Daoy (cell line): ENCODE measurements at places on chromosomes 6 and 20.
A peak's percentile ranks its signal among the peaks of the same experiment; 100 is the strongest.

DNA sequence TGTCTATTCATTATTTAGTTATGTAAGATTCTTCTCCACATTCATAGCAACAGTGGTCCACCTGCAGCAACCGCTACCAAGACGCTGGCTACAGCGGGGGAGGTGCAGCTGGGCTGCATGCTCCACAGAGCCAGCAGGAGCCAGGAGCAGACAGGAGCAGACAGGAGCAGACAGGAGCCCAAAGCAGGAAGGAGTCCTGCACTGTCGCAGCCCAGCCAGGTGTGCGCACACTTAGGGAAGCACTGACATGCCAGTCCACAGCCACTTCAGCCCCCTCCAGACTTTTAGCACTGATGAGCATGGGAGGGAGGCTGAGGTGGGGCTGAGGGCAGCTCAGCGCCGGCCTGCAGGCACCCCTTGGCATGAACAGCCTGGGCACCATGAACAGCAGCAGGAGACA, 19.6 kb downstream of the KIF16B start:
- no peak for DNase-seq

DNA sequence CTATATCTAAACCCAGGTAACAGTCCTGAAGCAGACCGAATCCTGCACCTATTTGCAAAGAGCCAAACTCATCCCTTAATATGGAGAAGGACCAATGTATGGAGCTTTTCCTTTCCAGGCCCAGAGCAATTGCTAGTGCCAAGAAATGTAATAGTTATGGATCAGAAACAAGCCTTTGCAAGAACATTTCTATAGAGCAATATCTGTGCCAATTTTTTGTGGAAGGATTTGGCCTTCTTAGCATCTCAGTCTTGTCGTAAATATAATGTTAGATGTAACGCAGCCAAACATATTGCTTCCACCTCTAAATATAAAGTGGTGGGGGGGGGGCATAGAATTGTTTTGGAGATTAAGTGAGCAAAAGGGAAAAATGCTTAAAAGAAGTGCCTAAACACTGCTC, 2.7 kb downstream of the KIAA0408 start:
- no peak for DNase-seq

GRCh38 chr6:8525370-8525769, 90.0 kb upstream of the SLC35B3 start:
- no peak for DNase-seq

- no peak for DNase-seq
Measured at GRCh38 chr20:4190792-4191519, 175.6 kb upstream of the RNF24 start.

DNA sequence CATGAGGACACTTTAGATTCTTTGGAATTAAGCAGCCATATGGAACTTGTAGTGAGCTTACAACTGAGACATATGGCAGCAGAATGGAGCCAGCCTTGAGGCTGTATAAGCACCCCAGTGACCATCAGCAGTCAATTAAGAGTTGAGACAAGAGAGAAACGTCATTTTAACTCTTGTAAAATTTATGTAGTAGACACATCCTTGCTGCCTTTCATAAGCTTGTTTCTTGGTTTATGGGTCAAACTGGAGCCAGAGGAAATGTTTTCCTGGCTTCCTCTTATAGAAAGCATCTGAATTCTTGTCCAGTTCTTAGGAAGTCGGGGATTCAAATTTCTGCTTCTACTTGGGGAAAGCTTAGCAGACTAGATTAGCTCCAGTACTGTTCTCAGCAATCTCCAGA, 745.1 kb upstream of the MARCKS start:
- no peak for DNase-seq

GRCh38 chr6:2482773-2483172, 237.4 kb upstream of the GMDS start:
- no peak for DNase-seq

DNA sequence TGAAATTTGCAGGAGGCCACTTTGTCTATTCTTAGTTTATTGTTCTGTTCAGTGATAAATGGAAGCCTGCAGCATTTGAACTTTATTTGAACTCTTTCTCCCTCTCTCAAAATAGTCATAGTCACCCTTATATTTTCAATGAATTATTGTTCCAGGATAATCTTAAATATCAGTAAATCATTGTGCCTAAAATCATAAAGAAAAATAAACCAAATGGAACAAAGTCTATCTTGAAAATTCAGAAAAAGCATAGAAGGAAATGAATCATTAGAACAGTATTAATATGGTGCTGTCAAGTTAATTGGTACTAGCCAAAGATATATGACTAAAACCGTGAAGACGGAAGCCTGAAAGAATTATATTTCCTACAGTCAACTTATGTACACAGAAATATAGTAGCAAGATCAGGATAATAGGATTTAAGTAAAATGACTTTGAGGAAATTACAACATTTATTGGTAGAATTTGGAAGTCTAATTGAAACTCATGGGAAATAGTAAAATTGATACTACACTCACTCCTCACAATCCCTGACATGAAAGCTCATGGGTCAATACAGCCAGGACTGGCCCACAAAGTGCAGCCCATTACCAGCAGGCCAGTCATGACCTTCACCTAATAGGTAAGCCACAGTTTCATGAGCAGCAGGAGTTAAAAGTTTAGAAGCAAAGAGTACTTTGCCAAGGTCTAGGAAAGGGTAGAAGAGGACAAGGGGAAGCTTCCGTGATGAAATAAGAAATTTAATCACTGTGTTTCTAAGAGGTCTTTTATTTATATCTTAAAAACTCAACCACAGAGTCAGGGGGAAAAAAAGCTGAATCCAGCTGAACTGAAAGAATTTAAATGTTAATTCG, 119.9 kb upstream of the ENPP5 start:
- DNase-seq, result no peak

GRCh38 chr20:61804752-61805295, 260.9 kb downstream of the TAF4 start:
- peak; percentile 50 for DNase-seq

DNA sequence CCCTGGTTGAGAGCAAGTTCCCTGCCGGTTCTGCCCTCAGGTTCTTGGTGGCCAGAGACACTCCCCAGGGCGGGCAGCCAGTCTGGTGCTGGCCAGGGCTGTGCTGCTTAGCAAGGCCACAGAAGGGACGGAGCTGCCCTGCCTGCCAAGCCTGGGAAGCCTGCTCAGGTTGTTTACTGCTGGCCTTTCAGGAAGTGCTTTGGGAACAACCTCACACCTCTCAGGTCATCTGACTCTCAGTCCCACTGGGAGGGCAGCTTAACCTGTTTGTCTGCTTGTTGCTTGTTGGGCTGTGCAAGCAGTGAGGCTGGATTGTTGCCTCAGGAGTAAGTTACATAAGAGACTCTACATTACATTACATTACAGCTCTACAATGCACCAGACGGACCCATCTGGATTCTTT, 75.8 kb upstream of the AFDN start:
- no peak for DNase-seq

DNA sequence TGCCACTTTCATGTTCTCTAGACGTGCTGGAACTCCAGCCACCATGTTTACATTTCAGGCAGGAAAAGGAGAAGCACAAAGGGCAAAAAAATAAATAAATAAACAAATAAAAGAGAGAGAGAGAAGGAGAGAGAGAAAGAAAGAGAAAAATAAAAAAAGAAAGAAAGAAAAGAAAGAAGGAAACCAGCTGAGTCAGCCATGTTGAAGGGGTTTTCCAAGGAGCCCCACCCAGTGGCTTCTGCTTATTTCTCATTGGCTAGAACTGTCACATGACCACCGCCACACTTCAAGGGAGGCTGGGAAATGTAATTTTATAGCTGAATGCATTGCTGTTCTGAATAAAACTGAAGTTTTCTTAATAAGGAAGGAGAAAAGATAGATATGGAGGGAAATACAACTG, 71.1 kb downstream of the BFSP1 start:
- no peak for DNase-seq

DNA sequence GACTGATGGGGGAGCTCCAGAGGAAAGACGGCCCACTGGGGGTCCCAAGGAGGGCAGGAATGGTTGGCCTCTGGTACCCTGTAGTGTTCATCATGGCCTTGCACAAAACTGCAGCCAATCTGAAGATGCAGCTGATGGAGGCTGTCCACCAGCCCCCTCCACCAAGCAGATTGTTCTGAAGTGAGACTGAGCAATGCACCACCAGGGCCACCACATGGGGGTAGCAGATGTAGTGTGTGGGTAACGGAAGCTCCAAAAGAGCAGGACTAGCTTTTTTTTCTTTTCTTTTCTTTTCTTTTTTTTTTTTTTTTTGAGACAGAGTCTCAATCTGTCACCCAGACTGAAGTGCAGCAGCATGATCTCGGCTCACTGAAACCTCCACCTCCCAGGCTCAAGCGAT, 181.0 kb upstream of the MYLIP start:
- no peak for DNase-seq

- DNase-seq, result no peak
Measured at GRCh38 chr6:156767603-156768467, 9.3 kb upstream of the ARID1B start.

DNA sequence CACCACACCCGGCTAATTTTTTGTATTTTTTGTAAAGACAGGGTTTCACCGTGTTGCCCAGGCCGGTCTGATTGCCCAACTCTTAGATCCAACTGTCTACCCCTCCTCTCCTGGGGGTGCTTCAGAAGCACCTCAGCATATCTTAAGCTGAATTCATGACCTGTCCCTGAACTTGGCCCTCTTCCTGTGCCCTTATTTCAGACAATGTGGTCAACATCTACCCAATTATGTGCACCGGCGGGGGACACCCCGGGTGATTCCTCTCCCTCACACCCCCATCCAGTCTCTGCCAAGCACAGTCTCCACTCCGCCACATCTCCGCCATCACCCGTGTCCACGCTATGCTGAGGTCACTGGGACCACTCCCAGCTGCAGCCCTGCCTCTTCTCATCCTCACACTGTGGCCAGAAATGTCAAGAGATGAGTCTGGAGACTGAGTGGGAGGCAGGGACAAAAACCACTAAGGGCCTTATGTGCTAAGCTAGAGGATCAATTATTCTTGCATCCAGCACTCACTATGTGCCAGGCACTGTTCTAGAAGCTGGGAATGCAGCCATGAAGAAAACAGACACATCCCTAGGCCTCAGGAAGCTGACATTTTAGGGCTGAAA, 111.9 kb downstream of the ARMC2 start:
- DNase-seq, result no peak

DNA sequence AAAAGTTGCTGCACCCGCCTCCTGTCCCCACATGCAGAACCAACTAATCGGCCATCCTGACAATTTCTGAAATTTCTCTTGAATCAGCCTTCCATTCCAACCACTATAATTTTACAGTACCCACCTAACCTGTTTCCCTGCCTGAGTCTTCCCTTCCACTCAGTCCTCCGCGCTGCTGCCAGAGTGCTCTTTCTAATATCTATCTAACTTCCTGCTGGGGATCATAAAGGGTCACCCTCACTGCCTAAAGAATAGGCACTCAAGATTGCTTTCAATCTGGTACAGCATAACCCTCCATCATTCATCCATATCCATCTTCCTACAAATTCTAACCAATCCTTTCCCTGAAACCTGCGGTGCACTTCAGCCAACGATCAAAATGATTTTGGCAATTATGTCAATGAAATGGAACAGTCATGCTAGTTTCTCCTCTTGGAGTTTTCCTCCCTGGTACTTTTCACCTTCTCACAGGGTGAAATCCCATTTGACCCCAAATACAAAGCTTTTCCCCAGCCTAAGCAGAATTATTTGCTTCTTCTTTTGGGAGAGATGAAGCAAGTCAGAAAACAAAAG, 117.5 kb upstream of the BEND6 start:
- DNase-seq, result no peak

DNA sequence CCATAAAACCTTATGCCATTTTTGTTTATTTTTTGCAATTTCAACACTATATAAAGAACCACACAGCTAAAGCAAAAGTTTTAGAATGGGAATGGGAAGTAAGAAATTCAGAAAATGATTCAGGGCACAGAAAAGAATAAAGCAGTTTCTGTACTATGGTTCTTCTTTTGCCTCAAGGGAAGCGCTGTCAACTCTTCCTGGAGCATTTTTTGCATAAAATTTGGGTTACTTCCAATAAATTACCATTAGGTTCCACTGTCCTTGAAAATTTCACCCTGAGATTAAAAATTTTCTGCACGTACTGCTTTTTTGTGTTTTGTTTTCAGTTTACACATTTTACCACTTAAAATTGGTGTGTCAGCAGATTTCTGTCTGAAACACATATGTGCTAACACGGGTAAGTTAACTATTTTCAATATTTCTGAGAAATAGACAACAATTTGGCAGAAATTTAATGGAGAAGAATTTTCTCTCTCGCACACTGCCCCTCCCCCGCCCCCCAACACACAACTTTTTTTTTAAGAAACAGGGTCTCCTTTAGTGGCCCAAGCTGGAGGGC, 79.6 kb downstream of the ADAT2 start:
- no peak for DNase-seq

DNA sequence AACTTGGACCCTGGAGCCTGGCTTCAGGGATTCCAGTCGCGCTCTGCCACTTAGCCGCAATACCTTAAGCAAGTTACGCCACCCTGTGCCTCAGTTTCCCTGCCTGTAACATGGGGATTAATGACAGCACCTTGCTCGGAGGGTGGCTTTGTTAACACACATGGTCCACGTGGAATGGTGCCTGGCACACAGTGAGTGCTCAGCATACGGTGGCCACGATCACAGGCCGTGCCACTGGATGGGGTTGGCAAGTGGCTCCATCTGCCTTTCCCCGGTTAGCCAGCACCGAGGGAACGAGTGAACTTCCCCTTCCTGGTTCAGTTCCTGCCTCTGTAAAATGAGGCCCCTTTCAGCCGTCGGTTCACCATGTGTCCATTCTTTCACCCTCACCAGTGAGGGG, 17.2 kb downstream of the C6orf132 start:
- no peak for DNase-seq

GRCh38 chr6:30006170-30007131, 54.6 kb upstream of the POLR1H start:
- no peak for DNase-seq

DNA sequence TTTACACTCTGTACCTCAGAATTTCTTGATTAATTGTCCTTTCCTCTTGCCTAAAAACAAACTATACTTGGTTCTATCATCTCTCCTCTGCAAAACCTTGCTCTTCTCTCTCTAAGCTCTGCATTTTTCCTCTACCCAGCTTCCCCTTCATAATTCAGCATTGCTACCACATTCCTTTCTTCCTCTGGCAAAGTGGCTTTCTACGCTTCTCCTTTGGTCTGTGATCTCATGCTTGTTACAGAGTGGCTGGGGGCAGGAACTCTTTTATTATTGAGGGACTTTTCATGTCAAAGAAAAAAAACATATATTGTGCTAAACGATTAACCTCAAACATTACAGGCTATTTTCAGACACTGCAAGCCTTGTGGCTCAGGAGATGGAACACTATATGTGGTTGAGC, 333.3 kb upstream of the KCNQ5 start:
- no peak for DNase-seq

GRCh38 chr6:113540466-113540865, 316.7 kb upstream of the MARCKS start:
- no peak for DNase-seq

- no peak for DNase-seq
Measured at GRCh38 chr6:84263557-84263956, 36.1 kb upstream of the CEP162 start.
